Activated CD4-positive, alpha-beta memory T cell treated with anti-CD3 and anti-CD28 coated beads for 36 hours (primary cell): ENCODE measurements at places on chromosomes 7 and 10. TPM values are rescaled to one million over a fixed set of nuclear protein-coding genes. Genes with fewer than 3 reads are reported as not detected.
A peak's percentile ranks its signal among the peaks of the same experiment; 100 is the strongest.

DNA sequence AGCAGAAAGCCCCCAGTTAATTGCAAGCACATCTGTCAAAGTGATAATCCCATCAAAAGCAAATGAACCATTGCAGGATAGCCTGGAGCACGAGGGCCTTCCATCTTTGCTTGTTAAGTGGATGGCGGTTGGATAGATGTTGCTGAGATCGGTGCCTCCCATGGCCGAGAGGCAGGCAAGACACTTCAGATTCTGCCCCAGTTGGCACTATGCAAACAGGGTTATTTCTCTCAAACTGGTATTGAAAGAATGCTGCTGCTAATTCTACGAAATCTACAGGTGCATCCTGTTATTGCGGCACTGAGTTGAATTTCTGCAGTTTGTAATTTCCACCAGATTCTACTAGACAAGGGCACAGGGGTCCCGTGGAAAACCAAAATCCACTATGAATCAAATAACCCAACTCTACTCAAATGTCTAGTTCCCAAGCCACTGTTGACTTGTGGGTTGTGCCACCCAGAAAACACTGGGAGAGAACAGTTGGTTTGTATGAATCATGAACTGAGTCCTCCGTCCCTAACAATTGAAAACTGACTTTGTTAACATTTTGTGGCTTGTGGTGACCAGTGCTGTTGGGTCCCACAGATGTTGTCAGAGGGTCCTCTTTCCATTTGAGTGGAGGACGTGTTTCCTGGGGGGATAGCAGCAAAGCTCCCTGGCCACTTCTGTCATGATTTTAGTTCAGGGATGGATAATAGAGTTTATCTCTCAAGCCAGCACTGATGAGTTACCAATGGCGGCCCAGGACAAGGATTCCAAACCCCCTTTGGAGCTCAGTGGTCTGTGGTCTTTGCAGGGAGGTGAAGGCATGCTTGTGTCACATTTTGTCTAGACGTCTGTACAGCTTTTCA is 7.1 kb upstream of the IL2RA start:
- peak overlapping the region; percentile 71 for H3K4me3 ChIP-seq
- H3K4me1 ChIP-seq, result peaks cover 97% of the 10 kb centered on the region
- peaks cover 3% of the 10 kb centered on the region for H3K36me3 ChIP-seq

- no peak for DNase-seq
- H3K27me3 ChIP-seq, result no peaks in the 10 kb centered on the region
- peaks cover 52% of the 10 kb centered on the region for H3K36me3 ChIP-seq
- H3K27ac ChIP-seq, result peak overlapping the region; percentile 83
These were observed 66.5 kb downstream of the CDK6 start for GRCh38 chr7:92769844-92770243.

Gene FAM24B
- 8.1 TPM for total RNA-seq

- peaks cover 37% of the 10 kb centered on the region for H3K36me3 ChIP-seq
- no peak overlapping the region for H3K4me3 ChIP-seq
- no peaks in the 10 kb centered on the region for H3K27me3 ChIP-seq
- no peak overlapping the region for H3K27ac ChIP-seq
These were observed 236.1 kb downstream of the ELMO1 start for GRCh38 chr7:37212556-37212955.

- H3K27me3 ChIP-seq, result peaks cover 8% of the 10 kb centered on the region
- H3K4me3 ChIP-seq, result no peak overlapping the region
- no peak overlapping the region for H3K27ac ChIP-seq
- H3K4me1 ChIP-seq, result no peaks in the 10 kb centered on the region
These were observed 98.2 kb downstream of the RAB11FIP2 start for GRCh38 chr10:117948493-117948892.

DNA sequence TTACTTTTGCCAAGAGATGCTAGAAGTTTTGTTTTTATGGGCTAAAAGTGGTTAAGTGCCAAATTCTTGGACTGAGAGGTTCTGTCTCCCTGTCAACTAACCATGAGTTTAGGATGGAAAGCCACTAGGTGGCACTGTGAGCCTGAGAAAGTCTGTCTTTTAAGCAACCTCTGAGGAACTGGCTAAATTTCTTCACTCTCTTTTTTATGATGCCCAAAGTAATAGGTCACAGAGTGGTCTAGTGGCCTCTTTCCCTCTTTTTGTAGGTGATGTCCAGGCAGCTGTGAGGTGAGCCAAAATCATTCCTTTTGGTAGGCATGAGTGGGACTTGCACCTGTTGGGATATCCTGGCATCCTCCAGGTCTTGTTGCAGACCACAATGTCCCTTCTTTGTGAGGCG is 56.8 kb downstream of the SND1 start:
- no peaks in the 10 kb centered on the region for H3K27me3 ChIP-seq
- peaks cover 72% of the 10 kb centered on the region for H3K36me3 ChIP-seq
- no peak overlapping the region for H3K27ac ChIP-seq

GRCh38 chr7:119086026-119086425 is 861.5 kb downstream of the ANKRD7 start:
- H3K4me3 ChIP-seq, result no peak overlapping the region
- DNase-seq, result no peak
- no peak overlapping the region for H3K27ac ChIP-seq
- no peaks in the 10 kb centered on the region for H3K4me1 ChIP-seq
- H3K36me3 ChIP-seq, result no peaks in the 10 kb centered on the region

Gene TMEM139
- total RNA-seq, result 0.29 TPM

Gene SPDYE5
- total RNA-seq, result not detected

Gene NUTM2B
- total RNA-seq, result 0.56 TPM

GRCh38 chr7:35755711-35756110 is 45.1 kb upstream of the SEPTIN7 start:
- no peak overlapping the region for H3K4me3 ChIP-seq
- H3K4me1 ChIP-seq, result peaks cover 2% of the 10 kb centered on the region
- H3K27me3 ChIP-seq, result no peaks in the 10 kb centered on the region

Gene TAS2R41
- not detected for total RNA-seq

Gene SDK1
- 0.24 TPM for total RNA-seq

GRCh38 chr10:132100091-132100481 is 34.3 kb downstream of the JAKMIP3 start:
- H3K27me3 ChIP-seq, result peaks cover 16% of the 10 kb centered on the region
- H3K4me3 ChIP-seq, result no peak overlapping the region
- H3K4me1 ChIP-seq, result peaks cover 2% of the 10 kb centered on the region
- H3K36me3 ChIP-seq, result no peaks in the 10 kb centered on the region

Gene ZNF398
- total RNA-seq, result 8.4 TPM

DNA sequence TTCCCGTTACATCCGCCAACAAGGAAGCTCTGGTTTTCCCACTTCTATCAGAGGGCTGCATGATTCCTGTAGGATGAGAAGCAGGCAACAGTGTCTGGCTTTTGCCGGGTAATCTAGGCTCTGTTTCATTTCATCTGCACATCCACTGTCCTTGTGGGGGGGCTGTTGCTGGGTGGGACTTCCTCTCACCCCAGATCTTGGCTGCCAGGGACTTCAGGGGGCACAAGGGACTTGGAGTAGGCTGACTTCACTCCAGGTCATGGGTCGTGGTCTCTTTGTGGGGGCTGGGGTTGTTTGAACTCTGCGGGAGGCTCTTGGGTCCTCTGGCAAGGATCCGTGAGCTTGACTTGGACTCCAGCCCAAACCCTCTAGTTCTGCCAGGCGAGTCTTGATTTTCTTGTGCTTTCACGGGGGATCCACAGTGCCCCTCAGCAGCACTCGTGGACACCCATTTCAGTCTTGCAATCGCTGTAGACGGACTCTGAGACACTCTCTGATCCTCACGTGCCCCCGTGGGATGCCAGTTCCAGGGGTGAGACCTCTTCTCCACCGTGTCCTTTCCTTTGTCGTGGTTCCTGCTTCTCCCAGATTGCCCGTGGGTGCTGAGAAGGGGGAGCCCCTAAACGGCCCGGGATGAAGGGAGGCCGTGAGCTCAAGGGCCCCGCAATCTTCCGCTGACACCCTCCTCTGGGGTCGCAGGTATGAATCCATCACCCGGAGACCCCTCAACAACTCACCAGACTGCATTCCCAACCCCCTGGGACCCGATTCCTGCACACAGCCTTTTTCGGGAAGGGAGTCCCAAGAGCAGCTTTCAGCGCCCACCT is 21.4 kb upstream of the ZNF273 start:
- DNase-seq, result no peak
- no peak overlapping the region for H3K4me3 ChIP-seq
- H3K27ac ChIP-seq, result no peak overlapping the region
- peaks cover 52% of the 10 kb centered on the region for H3K27me3 ChIP-seq
- peaks cover 16% of the 10 kb centered on the region for H3K4me1 ChIP-seq

Gene C7orf57
- 0.71 TPM for total RNA-seq

GRCh38 chr7:47540387-47541350 is 41.2 kb downstream of the TNS3 start:
- no peak overlapping the region for H3K27ac ChIP-seq
- H3K27me3 ChIP-seq, result peaks cover 4% of the 10 kb centered on the region
- no peaks in the 10 kb centered on the region for H3K4me1 ChIP-seq
- no peak for DNase-seq
- no peak overlapping the region for H3K4me3 ChIP-seq
- H3K36me3 ChIP-seq, result no peaks in the 10 kb centered on the region

- no peaks in the 10 kb centered on the region for H3K27me3 ChIP-seq
- DNase-seq, result no peak
- H3K36me3 ChIP-seq, result no peaks in the 10 kb centered on the region
- no peak overlapping the region for H3K27ac ChIP-seq
These were observed 29.5 kb downstream of the ZCCHC24 start for GRCh38 chr10:79415736-79416577.

Gene LEP
- not detected for total RNA-seq

- DNase-seq, result peak; percentile 94
- H3K27me3 ChIP-seq, result no peaks in the 10 kb centered on the region
- H3K27ac ChIP-seq, result peak within 1 kb of the TSS; percentile 99
- peaks cover 2% of the 10 kb centered on the region for H3K36me3 ChIP-seq
- peak within 1 kb of the TSS; percentile 98 for H3K4me3 ChIP-seq
These were observed at the start of gene ZEB1 for GRCh38 chr10:31318854-31319601. Gene ZEB1 (plus strand): TSS chr10:31319216. CDS start chr10:31319235, 19 bp downstream.

DNA sequence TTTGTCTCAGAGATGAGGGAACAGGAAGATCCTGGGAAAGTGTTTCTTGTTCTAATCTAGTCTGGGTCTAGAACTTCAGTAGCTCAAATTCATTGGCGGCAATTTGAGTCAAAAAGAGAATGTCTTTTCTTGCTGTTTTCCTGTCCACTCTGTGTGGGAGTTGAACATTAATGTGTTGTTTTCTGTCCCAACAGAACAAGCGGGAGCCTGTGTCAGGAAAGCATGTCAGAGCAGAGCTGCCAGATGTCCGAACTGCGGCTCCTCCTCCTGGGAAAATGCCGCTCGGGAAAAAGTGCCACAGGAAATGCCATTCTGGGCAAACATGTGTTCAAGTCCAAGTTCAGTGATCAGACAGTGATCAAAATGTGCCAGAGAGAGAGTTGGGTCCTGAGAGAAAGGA is 16.0 kb downstream of the GIMAP8 start:
- DNase-seq, result no peak
- H3K4me1 ChIP-seq, result peaks cover 75% of the 10 kb centered on the region
- H3K4me3 ChIP-seq, result no peak overlapping the region
- peaks cover 51% of the 10 kb centered on the region for H3K36me3 ChIP-seq
- no peaks in the 10 kb centered on the region for H3K27me3 ChIP-seq
- H3K27ac ChIP-seq, result no peak overlapping the region

- H3K4me3 ChIP-seq, result no peak overlapping the region
- H3K4me1 ChIP-seq, result no peaks in the 10 kb centered on the region
- no peaks in the 10 kb centered on the region for H3K36me3 ChIP-seq
These were observed 182.8 kb downstream of the CREB5 start for GRCh38 chr7:28595076-28595475.

- DNase-seq, result no peak
- H3K4me1 ChIP-seq, result no peaks in the 10 kb centered on the region
- H3K4me3 ChIP-seq, result no peak overlapping the region
- no peak overlapping the region for H3K27ac ChIP-seq
These were observed 147.2 kb downstream of the MAPK8 start for GRCh38 chr10:48453451-48454301.

GRCh38 chr7:78677391-78677790 is 776.1 kb downstream of the MAGI2 start:
- no peaks in the 10 kb centered on the region for H3K36me3 ChIP-seq
- H3K4me3 ChIP-seq, result no peak overlapping the region
- no peaks in the 10 kb centered on the region for H3K4me1 ChIP-seq

- H3K27me3 ChIP-seq, result no peaks in the 10 kb centered on the region
- no peak overlapping the region for H3K27ac ChIP-seq
These were observed 285.6 kb downstream of the FZD1 start for GRCh38 chr7:91549878-91550277.

DNA sequence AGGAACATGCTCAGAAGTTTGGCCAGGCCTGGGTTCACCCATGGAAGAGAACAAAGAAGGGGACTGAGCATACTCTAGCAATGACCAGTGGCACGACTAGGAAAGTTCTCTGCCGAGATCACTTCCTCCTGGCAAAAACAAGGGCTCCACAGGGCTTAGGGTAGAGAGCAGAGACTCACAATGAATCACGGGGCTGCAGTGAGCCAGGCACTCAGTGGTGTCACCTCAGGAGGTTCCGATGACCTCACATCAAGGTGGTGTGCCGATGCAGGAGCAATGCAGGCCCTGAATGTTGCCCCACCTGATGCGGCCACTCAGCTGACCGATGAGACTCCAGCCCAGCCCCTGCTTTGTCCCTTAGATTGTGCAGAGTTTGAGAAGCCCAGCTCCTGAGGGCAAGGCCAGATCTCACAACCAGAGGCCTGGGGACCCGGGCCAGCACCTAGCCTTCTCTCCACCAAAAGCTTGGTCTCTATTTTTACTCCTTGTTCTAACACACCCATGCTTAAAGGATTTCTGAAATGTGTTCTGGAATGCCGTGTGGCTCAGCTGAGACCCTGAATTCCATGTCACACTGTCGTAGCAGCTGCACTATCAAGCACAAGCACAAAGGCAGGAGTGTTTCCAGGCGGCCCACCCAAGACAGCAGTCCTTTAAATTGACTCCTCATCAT is 60.9 kb downstream of the COBL start:
- DNase-seq, result no peak
- H3K27me3 ChIP-seq, result peaks cover 10% of the 10 kb centered on the region
- no peak overlapping the region for H3K4me3 ChIP-seq
- no peaks in the 10 kb centered on the region for H3K4me1 ChIP-seq

DNA sequence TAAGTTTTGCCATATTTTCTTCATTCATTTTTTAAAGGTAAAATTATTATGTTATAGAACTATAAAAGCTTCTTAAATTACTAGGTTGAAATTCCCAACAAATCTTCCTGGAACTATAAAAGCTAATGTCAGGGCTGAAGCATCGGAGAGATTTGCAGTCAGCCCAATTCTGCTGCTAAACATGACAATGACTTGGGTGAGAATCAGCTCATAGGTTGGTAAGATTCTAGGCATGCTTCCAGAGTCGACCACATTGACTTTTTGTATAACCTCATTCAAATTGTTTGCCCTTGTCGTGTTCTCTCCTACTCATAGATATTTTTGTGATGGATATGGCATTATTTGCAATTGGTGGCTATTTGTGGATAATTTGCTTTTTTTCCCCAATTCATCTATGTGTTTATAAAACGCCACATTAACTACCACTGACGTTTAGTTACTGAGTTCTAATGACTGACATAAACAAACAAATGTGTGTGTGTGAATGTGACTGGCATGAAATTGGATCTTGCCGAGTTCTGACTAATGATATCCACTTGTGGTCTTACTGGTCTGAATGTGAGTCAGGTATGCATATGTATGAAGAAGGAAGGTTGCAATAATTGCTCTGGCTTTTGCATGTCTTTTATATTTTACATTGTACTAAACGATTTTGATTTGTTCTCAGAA is 579.8 kb downstream of the PARD3 start:
- no peak overlapping the region for H3K27ac ChIP-seq
- DNase-seq, result no peak
- H3K4me1 ChIP-seq, result no peaks in the 10 kb centered on the region
- H3K27me3 ChIP-seq, result peaks cover 3% of the 10 kb centered on the region
- no peaks in the 10 kb centered on the region for H3K36me3 ChIP-seq
